ENCODE measurements at places on chromosomes 6 and 20.

- no peak for DNase-seq
Observed at GRCh38 chr6:167303675-167304625, 12.8 kb downstream of the UNC93A start.

- DNase-seq, result peak; percentile 43
Observed at GRCh38 chr6:5619249-5619648, 357.9 kb downstream of the FARS2 start.

DNA sequence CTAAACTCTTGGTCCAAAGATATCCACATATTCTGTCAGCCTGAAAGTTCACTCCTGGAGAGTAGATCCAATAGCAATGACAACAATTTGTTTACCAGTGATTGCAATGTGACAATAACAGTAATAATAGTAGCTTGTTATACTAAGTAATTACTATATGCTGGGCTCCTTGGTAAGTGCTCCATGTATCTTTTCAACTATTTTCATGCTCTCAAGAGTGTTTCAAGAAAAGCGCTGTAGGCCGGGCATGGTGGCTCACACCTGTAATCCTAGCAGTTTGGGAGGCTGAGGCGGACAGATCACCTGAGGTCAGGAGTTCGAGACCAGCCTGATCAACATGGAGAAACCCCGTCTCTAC lies 15.4 kb downstream of the BCL2L1 start:
- no peak for DNase-seq

GRCh38 chr6:311679-312220 lies 19.5 kb downstream of the DUSP22 start:
- DNase-seq, result no peak

DNA sequence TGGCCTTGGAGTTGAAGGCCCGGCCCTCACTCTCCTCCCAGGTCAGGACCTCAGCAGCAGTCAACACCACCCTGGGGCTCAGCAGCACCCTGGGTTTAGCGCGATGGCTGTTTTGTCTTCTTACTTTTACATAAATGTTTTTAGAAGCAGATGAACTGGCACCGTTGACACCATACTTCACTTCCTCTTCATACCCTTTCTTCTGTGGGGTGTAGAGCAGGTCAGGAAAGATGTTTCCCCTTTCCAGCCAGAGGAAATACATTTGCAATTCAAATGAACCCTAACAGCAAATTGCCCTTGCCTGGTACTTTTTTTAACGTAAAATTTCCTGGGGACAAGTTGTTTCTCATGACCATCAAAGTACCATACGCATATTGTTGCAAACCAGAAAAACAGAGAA lies 54.7 kb upstream of the SNX9 start:
- DNase-seq, result no peak

GRCh38 chr20:15848126-15848525 lies 725.1 kb downstream of the KIF16B start:
- no peak for DNase-seq

- DNase-seq, result no peak
Observed at GRCh38 chr6:15715060-15715459, 52.2 kb upstream of the DTNBP1 start.

- no peak for DNase-seq
Observed at GRCh38 chr6:38580030-38580429, 59.7 kb downstream of the BTBD9 start.

GRCh38 chr6:148998704-148999103 lies 251.9 kb downstream of the UST start:
- DNase-seq, result no peak

- no peak for DNase-seq
Observed at GRCh38 chr6:95593025-95593424, 15.7 kb downstream of the MANEA start.

GRCh38 chr6:129050086-129050485 lies 167.1 kb downstream of the LAMA2 start:
- DNase-seq, result no peak

GRCh38 chr6:168554472-168554871 lies 113.5 kb downstream of the SMOC2 start:
- no peak for DNase-seq

DNA sequence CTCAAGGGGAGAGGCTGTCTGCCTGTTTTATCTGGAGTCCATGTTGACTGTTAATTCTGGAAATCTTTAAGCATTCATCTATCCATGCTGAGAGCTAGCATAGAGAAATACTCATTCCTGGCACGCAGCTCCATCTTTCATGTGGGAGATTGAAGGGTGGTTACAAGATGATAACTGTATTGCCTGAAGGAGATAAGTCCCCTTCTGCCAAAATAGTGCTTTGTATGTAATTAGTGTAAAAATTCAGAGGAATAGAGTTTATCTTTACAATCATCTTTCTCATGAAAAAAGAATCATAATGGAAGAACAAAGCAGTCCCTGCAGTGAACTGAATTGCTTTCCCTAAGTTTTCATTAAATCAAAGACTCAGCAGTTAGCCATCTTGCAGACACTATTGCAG lies 256.5 kb downstream of the SLC35F1 start:
- DNase-seq, result no peak

DNA sequence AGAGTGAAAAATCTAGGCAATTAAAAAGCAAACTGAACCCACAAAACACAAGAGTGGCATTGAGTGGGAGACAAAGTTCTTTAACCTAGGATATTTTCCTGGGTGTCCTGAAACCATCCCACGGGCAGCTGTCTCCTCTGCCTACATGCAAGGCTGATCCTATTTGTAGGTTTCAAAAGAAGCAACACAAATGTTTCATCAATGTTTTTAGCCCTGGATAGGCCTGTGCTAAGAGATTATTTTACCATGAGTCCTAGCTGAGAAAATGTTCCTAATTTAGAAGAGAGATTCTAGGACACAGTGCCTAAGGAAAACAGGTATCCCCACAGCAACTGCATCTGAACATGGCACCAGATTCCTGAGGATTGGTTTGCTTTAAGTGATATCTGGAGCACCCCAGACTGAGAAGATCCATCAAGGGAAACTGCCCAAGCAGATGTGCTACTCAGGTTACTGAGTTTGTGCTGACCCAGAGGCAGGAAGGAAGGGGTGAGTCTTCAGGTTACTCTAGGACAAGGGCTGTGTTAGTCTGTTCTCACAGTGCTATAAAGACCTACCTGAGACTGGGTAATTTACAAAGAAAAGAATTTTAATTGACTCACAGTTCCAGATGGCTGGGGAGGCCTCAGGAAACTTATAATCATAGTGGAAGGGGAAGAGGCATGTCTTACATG lies 111.6 kb upstream of the UST start:
- DNase-seq, result no peak

DNA sequence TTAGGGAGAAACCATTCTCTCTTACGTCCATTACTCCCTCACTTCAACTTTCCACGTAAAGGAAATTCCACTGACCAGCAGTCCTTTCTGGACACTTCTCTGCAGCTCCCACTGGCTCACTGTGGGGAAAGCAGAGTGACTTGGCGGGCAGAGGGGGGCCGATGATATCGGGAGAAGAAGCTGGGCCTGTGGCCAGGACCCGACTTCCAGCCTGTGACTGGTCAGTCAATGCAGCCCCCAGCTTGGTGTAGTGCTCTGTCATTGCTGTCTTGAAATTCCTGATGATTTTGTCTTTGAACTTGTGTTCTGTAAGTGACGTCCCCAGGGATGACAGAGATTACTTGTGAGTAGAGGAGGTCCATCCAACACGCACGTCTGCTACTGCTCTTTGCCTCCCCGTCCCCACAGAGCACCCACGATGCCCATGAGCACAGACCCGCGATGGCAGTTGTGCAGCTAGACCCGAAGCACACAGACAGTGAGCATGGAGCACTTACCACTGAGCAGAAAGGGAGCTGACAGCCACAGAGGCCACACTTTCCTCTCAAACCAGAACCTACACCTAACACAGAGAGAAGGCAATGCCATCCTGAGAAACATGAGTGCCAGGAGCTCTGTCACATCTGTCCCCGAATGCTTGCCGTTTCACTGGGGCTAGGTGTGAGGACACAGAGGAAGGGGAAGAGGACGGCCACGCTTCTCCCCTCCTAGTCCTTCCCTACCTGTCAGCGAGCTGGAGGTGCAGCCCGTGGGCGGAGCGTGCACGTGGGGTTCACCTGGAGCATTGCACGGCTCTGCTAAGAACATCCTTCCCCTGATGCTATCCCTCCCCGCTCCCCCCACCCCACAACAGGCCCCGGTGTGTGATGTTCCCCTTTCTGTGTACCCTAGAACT lies 25.7 kb downstream of the DACT2 start:
- no peak for DNase-seq

GRCh38 chr6:127263481-127263880 lies 3.2 kb upstream of the RNF146 start:
- no peak for DNase-seq

GRCh38 chr6:6766230-6766905 lies 177.8 kb downstream of the LY86 start:
- no peak for DNase-seq

GRCh38 chr6:90261801-90262200 lies 34.8 kb downstream of the BACH2 start:
- DNase-seq, result no peak

GRCh38 chr6:155882527-155883333 lies 427.1 kb upstream of the NOX3 start:
- DNase-seq, result no peak

DNA sequence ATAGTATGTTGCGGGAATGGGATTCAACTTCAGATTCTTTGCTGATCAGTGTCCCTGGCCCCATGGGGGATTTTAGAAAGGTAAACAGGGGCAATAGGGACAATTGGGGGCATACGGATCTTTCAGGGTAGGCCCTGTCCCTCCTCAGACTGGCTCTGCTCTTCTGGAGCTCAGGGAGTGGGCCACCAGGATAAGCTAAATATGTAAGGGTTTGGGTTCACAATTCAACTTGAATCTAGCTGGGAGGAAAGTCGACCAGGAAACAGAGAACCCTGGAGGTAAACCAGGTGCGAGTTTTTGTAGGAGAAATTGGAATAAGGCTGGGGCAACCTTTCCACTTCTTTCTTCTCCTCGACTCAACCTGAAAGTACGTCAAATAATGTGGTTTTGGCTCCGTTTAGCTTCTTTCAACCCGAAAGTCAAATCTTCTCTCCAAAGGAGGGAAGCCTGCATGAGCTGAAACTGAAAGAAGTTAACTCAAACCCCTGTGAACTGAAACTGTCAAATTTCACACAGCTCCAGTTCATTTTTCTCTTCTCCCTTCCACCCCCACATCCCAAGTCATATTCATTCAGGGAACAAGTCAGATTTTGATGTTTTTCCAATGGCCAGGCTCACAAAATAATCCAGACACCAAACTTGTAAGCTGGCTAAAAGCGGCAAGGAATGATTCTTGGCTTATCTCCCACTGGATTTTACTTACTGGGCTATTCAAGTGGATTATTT lies 278.2 kb downstream of the CLIC5 start:
- DNase-seq, result peak; percentile 46

GRCh38 chr6:149157126-149157525 lies 160.4 kb upstream of the TAB2 start:
- DNase-seq, result no peak

GRCh38 chr6:45002390-45003105 lies 325.6 kb upstream of the RUNX2 start:
- DNase-seq, result no peak

DNA sequence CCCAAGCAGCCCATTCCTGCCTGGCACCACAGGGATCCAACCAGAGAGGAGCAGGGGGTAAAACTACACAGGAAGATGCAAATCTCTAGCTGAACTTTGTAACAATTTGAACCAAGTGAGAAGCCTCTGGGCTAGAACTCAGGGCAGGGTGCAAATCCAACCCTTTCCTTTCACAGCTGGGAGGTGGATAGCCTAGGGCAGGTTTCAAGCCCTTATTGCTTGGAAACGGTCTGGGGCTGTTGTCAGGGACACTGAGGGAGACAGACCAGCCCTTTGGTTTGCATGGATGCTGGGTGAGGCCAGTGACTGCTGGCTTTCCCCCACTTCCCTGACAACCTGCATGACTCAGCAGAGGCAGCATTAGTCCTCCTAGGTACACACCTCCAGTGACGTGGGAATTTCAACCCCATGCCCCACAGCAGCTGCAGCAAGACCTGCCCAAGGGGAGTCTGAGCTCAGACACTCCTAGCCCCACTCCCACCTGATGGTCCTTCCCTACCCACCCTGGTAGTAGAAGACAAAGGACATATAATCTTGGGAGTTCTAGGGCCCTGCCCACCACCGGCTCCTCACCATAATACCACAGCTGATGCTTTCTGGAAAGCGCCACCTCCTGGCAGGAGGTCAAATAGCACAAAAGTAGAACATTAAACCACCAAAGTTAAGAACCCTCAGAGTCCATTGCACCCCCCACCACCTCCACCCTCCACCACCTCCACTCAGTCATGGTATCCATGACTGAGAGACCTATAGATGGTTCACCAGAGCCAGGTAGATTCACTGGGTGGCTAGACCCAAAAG lies 797.7 kb upstream of the MAN1A1 start:
- no peak for DNase-seq

DNA sequence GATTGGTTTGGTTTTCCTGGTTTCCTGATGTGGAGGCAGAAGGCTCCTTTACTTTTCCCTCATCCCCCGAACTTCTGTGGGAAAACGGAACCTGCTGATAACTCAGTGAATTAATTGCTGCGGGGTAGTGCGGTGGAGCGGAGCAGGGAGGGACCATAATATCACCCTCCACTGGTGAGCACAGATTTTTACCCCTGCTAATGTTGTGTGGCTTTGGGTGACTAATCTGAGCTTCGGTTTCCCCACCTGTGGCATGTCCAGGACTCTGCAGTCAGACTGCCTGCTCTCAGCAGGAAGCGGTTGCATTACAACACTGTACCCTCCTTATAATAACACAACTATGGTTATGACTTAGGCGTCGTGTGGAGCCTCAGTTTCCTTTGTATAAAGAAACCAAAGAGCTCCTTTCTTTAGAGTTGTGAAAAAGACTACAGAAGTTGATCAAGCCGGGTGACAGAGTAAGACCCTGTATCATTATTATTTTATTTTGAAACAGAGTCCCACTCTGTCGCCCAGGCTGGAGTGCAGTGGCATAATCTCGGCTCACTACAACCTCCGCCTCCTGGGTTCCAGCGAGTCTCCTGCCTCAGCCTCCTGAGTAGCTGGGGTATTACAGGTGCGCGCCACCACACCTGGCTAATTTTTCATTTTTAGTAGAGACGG lies 2.2 kb upstream of the ID1 start:
- peak; percentile 73 for DNase-seq

DNA sequence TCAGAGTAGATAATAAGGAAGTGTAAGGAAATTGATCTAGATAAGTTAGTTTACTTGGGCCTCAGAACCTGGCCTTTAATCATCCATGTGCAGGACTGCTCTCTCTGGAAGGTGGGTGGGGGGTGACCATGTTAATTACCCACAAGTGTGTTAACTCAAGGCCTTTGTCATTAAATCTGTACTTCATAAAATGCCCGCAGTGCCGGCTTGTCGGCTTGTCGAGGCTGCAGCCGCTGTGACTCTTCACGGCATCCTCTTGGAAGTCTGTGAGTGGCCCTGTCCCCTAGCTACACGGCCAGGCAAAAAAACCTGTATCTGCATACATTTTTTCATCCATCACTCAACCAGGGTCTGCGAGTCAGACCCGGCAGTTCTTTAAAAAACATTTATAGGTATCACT lies 70.9 kb upstream of the ASCC3 start:
- DNase-seq, result no peak
